Temporal lobe (tissue), 4 donors: ENCODE measurements at places on chromosomes 11 and 22. TPM values are rescaled to one million over a fixed set of nuclear protein-coding genes. Genes with fewer than 3 reads are reported as not detected.

LARGE1 gene
- 31.2 TPM for total RNA-seq

TMPRSS4 gene
- 0.74 TPM for total RNA-seq

CST6 gene
- total RNA-seq: not detected

C11orf65 gene
- 0.49 TPM for total RNA-seq

ADORA2A gene
- total RNA-seq: 8.1 TPM

SF3A1 gene
- 18.2 TPM for total RNA-seq

MAP6 gene
- 77.9 TPM for total RNA-seq
